ENCODE measurements at places on chromosomes 5 and 9. TPM values are rescaled to one million over a fixed set of nuclear protein-coding genes. Genes with fewer than 3 reads are reported as not detected.

The RFX3 gene
- 4.5 TPM for total RNA-seq

The TMEM215 gene
- not detected for total RNA-seq

The ANXA1 gene
- total RNA-seq, result 12.0 TPM

The ORM2 gene
- total RNA-seq, result 46.0 TPM

The LHX3 gene
- 1.1 TPM for total RNA-seq

The GFI1B gene
- 0.79 TPM for total RNA-seq

The STPG3 gene
- not detected for total RNA-seq

The SEC16A gene
- 81.3 TPM for total RNA-seq

The PCDHA3 gene
- total RNA-seq, result not detected

The SLC44A1 gene
- 46.3 TPM for total RNA-seq

The GDA gene
- 3.1 TPM for total RNA-seq

The GRIN3A gene
- total RNA-seq, result not detected

The MPDZ gene
- 0.23 TPM for total RNA-seq

The PCDHA7 gene
- not detected for total RNA-seq

The IL7R gene
- total RNA-seq, result not detected

The MORN5 gene
- not detected for total RNA-seq

The LAMC3 gene
- 0.44 TPM for total RNA-seq

The ANKRD34B gene
- not detected for total RNA-seq

The ZNF366 gene
- not detected for total RNA-seq

The PPP3R2 gene
- total RNA-seq, result not detected

The FCN2 gene
- total RNA-seq, result not detected

The C5orf58 gene
- total RNA-seq, result not detected

The S1PR3 gene
- total RNA-seq, result 1.00 TPM

The IL3 gene
- total RNA-seq, result not detected

The IQGAP2 gene
- total RNA-seq, result 89.4 TPM

The TLR4 gene
- not detected for total RNA-seq

The SNCAIP gene
- 1.0 TPM for total RNA-seq

The PRR16 gene
- total RNA-seq, result not detected

The PCDHA12 gene
- total RNA-seq, result not detected

The OMD gene
- total RNA-seq, result not detected

The CCL28 gene
- 8.6 TPM for total RNA-seq

The PCDHAC1 gene
- not detected for total RNA-seq

The LIX1 gene
- total RNA-seq, result 4.0 TPM

The ATP10B gene
- total RNA-seq, result 0.63 TPM

The GABRA6 gene
- not detected for total RNA-seq

The KIF27 gene
- 2.0 TPM for total RNA-seq

The MGAT1 gene
- 80.1 TPM for total RNA-seq

The C5orf52 gene
- total RNA-seq, result not detected

The RPS14 gene
- 2,300 TPM for total RNA-seq

The SLC23A1 gene
- total RNA-seq, result 20.4 TPM

The ARID3C gene
- total RNA-seq, result not detected

The ABCA2 gene
- 22.6 TPM for total RNA-seq

All from Caco-2 (cell line).